M059J (cell line): ENCODE measurements at places on chromosomes 12 and 14.

- DNase-seq = no peak
Observed at GRCh38 chr12:121472150-121472905, 72.4 kb downstream of the RNF34 start.

DNA sequence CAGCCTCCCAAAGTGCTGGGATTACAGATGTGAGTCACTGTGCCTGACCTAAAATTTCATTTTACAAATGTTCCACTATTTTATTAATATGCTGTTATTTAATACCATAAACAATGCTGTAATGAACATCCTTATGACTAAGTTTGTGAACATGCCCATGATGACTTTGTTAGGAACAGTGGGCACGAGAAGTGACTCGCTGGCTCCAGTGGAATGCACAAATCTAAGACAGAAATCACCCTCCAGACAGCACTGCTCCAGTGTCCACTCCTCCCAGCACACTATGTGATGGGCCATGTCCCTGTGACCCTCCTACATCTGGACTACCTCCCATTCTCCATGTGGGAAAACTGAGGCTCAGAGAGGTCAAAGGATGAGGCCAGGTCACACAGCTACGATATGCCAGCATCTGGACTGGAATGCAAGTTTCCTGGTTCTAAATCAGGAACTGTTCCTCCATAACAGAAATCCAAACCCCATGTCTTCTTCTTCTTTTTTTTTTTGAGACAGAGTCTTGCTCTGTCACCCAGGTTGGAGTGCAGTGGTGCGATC lies 57.9 kb downstream of the GPR68 start:
- peak; percentile 47 for DNase-seq

- peak; percentile 44 for DNase-seq
Observed at GRCh38 chr14:92982956-92983355, 60.0 kb downstream of the CHGA start.

- no peak for DNase-seq
Observed at GRCh38 chr12:116919247-116919661, 8.5 kb downstream of the FBXW8 start.

DNA sequence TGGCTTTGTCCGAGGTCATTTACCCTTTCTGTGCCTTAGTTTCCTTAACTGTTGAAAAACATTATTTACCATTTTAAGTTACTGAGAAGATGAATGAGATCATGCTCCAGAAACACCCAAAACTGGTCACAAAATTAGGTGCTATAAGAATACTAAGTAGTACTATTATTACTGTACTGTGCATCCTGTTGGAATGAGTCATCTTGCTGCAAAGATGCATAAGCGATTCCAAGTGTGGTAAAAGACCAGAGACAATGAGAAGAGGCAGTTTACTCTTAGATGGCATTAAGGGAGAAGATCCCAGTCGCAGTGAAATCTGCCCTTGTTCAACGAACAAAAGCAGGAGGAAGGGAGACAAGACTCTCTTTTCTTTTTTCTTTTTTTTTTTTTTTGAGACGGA lies 4.2 kb upstream of the PLEKHA5 start:
- DNase-seq = peak; percentile 47

DNA sequence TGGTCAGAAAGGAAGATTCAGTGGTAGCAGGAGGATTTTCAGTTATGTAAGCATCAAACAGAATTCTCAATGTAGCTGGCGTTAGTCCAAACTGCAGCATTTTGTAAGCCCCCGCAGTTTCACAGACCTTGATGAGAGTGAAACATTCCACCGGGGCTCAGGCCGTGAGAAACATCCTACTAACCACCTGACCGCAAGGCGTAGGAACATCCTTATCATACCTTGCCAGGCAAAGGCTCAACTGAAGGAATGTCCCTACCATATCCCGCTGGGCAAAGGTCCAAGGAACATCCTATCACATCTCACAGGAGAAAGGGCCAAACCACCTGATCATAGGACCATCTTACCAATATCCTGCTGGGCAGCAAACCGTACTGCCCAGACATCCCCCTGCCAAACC lies 624.8 kb upstream of the TMEM132C start:
- no peak for DNase-seq

DNA sequence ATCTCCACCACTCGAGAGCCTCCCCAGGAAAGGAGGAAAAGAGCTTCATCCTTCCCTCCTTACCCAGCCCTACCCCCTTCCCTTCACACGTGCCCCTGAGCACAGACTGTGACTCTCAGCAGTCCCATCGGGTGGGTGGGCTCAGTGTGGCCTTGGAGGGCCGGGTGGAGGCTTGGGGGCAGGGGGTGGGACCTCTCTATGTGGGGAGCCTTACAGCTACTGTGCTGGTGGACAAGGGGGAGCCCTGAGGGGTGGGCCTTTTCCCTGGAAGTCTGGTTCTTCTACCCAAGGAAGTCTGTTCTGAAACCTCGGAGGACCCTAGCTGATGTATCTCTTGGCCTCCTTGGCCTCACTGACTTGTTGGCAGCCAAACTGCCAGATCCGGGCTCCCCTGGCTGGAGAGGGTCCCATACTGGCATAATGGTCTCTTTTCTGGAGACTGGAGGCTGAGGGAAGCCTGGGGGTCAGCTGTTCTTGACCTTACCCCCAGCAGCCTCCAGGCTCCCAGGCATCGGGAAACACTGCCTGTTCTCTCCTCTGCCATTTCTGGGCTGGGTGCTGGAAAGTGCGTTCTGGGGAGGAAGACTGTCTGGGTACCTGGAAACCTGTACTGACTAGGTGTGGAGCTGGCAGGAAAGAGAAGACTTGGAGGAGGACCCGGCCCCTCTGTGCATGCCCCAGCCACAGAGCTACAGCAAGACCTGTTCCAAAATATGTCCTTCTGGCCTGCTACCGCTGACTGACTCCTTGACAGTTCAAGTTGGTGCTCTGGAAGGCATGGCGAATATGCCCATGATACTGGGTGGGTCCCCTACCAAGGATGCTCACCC lies 7.6 kb downstream of the VASH1 start:
- DNase-seq = no peak

DNA sequence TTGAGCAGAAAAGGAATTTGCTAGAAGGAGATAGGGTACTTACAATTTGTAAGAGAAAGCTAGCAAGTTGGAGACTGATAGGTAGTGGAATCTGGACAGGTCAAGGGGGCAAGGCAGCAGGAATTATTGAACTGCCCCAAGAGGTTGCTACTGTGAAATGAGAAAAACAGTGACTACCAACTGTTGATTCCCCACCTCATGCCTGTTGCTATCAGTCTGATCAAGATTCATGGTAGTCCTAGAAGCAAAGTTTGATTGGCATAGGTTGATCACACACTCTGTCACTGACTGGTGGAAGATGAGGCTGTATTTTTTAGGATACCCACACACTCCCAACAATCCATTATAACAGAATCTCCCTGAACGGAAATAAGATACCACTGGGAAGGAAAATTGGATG lies 89.4 kb upstream of the IGF1 start:
- no peak for DNase-seq

DNA sequence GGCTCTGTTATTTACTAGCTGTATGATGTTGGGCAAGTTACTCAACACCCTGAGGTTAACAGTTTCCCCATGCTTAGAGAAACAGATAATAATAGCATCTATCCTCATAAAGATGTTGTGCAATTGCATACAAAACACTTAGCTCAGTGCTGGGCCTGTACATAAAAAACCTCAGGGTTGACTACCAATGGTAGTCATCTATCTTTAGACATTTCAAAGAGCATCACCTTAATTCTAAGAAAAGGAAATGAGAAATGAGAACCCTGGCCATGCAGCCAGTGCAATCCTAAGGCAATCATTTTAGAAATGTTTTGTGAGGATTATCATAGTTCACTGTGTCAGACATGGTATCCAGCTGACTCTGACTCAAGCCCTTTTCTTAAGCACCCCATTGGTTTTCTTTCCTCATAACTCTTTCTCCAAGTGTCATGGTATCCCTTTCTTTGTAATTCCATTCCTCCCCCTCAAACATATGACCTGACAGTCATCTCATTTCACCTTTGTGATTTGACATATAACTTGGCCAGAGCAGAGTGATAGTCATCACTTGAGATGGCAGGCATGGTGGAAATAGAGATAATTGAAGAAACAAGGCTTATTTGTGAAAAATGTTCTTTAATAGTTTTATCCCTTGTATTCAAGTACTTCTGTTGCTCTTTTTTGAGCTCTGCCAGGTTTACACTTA lies 29.5 kb upstream of the OSBPL8 start:
- DNase-seq = peak; percentile 29
